Lung (tissue), 17 donors: ENCODE measurements at places on chromosomes 7 and 10.

GRCh38 chr10:129602938-129603535, 136.0 kb downstream of the MGMT start:
- no peak for DNase-seq

DNA sequence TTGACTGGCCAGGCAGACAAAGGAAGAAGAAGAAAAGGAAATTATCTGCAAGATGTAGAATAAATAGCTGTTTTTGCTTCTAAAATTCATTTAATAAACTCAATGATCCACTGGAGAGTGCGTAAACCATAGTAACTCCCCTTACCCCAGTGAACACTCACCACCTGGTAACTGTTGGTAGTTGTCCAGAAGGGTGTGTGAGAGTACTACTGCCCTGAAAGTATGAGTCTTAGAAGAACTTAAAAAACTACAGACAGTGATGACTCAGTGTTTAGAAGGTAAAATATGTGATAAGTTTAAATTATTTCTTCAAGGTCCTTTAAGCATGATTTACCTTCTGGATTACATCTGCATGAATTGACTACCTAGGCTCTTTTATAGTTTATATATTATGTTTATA, 53.0 kb upstream of the SEMA3A start:
- no peak for DNase-seq

- no peak for DNase-seq
These were observed 43.5 kb upstream of the ZMIZ1 start for GRCh38 chr10:79025199-79025832.

GRCh38 chr10:42836771-42837468, 54.3 kb downstream of the BMS1 start:
- DNase-seq, result no peak
